SJCRH30 (cell line): ENCODE measurements at places on chromosomes 3 and 15. TPM values are rescaled to one million over a fixed set of nuclear protein-coding genes. Genes with fewer than 3 reads are reported as not detected.

Gene PSTPIP1
- total RNA-seq = 11.7 and 13.4 TPM in 2 replicates

Gene MESP2
- total RNA-seq = not detected in 2 replicates

DNA sequence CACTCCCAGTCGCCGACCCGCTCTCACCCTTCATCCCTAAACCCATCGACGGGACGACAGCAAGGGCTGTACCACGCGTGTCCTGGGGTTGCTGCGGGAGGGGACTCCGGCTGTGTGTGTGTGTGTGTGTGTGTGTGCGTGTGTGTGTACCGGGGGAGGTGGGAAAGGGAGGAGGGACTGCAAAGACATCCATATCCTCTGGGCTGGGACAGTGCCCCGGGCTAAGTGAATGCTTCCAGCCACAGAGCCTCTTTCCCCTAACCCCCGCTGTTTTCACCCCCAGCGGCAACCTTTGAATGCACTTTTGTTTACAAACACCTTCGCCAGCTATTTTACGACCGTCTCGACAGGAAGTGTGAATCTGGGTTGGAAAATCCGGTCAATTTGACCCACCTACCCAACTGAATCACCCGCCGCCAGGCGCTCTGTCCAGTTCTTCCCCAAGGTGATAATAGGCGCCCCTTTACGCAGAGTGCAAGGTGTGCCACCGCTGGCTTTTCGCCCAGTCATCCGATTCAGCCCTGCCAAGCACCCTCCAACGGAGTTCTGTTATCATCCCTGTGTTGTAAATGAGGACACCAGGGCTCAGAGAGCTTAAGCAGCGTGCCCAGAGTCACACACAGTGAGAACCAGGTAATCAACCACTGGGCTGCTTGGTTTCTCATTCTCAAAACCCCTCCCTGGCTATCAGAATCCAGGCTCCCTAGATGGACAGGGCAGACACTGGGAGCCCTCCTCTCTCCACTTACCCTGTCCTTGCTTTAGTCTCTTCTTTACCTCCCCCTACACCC is 739 bp upstream of the AMOTL2 start:
- H3K36me3 ChIP-seq = peaks cover 23% of the 10 kb centered on the region
- DNase-seq = peak; percentile 62
- peak overlapping the region; percentile 99 for H3K27ac ChIP-seq
- peak overlapping the region; percentile 88 for H3K4me3 ChIP-seq
- H3K27me3 ChIP-seq = no peaks in the 10 kb centered on the region

- DNase-seq = no peak
- 0 out of 2 replicates have a peak, but pooled peaks cover 5% of the 10 kb centered on the region for H3K36me3 ChIP-seq
These were observed 24.2 kb upstream of the HACD2 start for GRCh38 chr3:123609063-123609462.
